Left lung (tissue), 14 donors: ENCODE measurements at places on chromosomes 2 and 18. TPM values are rescaled to one million over a fixed set of nuclear protein-coding genes. Genes with fewer than 3 reads are reported as not detected.

DNA sequence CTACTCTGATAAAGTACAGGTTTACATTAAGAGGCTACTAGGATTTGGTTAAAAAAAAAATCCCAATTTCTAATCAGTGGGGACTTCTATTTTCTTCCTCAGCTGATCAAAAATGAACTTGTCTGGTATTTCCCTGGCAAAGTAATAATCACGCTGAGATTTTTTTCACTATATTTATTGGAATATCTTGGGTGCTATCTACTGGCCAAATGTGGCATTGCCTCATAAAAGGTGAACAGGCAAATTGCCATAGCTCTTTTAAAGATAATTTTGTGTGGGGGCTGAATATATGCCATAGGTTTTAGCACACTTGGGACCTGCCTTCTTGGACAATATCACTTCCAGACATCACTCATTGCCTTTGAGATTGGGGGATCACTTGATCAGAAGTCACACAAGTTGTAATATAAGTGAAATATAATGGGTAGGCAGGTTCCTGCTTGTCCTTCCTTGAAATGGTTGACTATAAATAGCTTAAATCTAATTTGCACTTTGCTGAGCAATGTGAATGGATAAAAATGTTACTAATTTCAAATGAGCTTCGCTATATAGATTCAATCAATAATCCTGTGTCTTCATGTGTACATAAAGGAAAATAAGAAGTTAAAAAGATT, 7.0 kb upstream of the NXPH2 start:
- DNase-seq = no peak

DNA sequence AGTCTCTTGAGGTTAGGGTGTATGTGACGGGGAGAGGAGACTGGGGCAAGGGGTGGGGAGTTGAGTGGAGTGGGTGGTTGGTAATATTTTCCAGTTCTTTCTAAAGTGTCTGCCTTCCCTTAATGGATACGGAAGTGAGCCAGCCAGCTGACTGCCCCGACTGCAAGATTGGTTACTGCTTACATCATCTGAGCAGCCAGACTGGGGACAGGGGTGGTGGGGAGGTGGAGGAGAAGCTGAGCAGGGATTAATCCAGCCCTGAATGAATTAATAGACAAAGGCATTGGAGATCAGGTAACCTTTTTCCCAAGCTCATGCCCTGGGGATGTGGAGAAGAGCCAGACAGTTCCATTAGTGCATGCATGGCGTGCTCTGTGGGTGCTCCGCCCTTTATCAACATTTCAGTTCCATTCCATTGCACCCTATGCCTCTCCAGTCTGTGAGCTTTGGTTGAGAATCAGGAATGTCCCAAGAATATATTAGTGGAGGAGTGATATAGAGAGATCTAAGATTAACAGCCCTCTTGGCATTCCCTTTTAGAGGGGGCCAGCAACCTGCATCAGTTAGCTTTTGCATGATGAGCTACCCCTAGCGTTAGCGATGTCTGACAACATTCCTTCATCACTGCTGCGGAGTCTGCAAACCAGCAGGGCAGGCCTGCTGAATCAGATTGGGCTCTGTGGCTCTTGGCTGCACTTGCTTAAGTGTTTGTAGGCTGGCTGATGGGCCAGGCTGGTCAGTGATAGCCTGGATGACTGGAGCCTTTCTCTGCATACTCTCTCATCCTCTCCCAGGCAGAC, 67.4 kb downstream of the TNP1 start:
- no peak for DNase-seq

DNA sequence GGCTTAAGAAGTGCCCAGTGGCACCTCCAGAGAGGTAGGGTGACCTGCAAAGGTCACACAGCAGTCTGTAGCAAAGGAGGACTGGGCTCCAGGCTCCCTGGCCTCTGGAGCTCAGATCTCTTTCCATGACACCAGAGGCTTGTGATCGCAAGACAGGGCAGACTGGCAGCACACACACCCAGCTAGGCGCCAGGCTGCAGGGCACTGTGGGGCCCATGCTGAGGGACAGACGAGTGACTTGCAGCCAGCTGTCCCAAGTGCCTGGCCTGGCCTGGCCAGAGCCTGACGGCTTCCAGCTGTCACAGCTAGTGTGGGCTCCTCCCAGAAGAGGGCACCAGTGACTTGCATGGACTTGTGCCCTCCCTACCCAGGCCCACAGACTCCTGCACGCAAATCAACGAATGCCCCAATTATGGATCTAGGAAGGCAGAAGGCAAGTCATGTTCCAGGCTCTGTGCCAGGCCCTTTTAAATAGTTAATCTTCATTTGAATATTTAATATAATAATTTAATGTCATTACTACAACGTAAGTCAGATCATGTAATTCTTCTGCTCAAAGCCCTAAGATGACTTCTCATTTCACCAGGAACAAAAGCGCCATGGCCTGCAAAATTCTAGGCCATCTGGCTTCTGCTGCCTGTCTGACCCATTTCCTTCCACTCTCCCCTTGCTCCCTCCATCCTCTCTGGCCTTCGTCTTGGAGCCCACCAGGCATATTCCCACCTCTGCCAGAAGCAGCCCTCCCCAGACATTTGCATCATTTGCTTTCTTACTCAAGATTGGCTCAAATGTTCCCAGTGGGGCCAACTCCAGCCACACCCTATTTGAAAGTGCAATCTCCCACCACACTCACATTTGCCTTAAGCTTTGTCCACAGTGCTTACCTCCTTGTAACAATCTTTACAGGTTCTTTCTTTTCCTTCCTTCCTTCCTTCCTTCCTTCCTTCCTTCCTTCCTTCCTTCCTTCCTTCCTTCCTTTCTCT, 3.7 kb upstream of the SPEG start:
- no peak for DNase-seq

GRCh38 chr2:232296776-232297525, 81.6 kb upstream of the ALPP start:
- DNase-seq = no peak

GRCh38 chr2:172103471-172104272, 972 bp upstream of the DLX2 start:
- DNase-seq = peak; percentile 96

The PAPOLG gene
- total RNA-seq = 16.1 TPM

The LIPG gene
- total RNA-seq = 47.1 TPM

DNA sequence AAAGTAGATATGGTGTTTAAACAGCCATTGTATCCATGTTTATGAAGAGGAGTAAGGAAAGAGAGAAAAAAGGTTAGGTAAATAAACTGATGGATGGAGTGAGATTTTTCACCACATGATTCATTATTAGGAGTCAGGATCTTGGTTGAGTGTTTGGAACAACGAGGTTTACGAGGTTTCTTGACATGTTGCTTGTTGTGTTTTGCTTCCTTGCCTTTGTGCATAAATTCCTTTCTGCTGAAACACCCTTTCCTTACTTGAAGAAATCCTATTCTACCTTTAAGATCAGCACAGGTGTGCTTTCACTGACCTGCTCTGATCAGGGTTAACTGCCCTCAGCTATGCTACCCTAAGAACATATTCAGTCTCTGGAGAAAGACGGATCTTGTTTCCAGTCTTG, 66.6 kb downstream of the EFEMP1 start:
- no peak for DNase-seq

GRCh38 chr2:85999061-85999831, 106.4 kb downstream of the POLR1A start:
- no peak for DNase-seq

The KCNE4 gene
- 2.4 TPM for total RNA-seq

GRCh38 chr2:199471443-199472057, 13.8 kb upstream of the SATB2 start:
- peak; percentile 91 for DNase-seq

- no peak for DNase-seq
Measured at GRCh38 chr2:75986617-75987016, 275.9 kb upstream of the GCFC2 start.

- no peak for DNase-seq
Measured at GRCh38 chr2:69902213-69902922, 8.6 kb downstream of the SNRNP27 start.

- no peak for DNase-seq
Measured at GRCh38 chr2:173955004-173955403, 10.2 kb downstream of the SP3 start.

DNA sequence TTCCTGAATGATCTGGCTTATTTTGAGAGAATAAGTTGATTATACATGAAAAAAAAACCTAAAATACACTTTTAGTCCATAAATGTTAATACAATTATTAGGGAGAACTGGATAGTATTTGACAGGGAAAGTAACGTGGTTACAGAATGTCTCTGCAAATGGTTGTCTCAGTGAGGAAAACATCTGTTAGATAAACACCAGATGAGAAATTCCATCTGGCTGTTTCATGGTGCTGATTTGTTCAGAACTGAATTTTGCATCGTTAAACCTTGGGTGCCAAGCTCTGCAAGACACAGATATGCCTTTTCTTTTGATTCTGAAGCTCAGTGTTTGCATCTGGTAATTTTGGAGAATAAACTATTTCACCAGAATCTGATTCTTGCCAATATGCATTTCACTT, 90.4 kb downstream of the SCN3A start:
- DNase-seq = no peak

The KCNIP3 gene
- 3.2 TPM for total RNA-seq

DNA sequence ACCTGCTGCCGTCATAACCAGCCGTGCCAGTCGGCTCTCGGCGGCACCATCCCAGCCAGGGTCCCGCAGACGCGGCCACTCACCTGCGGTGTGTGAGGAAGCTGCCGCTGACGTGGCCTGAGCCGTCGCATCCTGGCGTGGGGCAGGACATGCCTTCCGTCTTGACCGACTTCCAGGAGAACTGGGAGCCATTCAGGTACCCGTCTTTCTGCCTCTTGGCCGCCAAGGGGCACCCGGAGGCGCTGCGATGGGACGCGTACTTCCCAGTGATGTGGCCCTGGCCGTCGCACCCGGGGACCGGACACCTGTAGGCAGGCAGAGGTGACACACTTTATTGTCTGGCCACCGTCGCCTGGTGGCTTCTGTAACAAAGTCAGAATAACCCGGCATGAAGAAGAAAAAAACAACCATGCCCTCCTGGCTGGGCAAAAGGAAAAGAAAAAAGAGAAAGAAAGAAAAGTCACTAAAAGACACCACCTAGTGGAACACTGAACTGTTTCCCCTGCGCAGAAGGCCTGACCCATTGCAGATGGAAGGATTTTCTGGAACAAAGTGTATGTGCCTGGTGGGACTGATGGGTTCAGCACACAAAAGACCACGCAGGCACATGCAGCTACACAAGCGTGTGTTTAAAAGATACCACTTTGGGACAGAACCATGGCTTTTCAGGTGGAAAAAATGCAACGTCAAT, 94.9 kb upstream of the PXDN start:
- no peak for DNase-seq

GRCh38 chr18:58845928-58846724, 18.6 kb upstream of the ZNF532 start:
- no peak for DNase-seq

DNA sequence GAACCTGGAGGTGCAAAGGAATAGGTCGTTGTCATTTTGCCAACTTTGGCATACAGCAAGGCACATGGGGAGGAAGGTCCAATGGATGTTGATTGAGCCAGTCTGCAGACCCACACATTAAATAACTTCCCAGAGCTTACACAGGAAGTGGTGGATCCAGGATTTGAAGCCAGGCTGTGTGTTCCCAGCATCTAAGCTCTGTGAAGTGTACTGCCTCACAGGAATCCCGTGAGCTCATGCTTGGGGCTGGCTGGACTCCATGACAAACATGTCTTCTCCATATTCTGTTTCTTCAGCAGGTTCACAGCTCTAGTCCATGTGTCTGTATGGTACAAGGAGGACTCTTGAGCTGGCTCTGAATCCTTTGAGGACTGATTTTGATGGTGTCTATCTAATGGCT, 63.9 kb downstream of the KLHL29 start:
- DNase-seq = no peak

GRCh38 chr18:9199681-9200080, 63.1 kb downstream of the ANKRD12 start:
- DNase-seq = no peak

- DNase-seq = no peak
Measured at GRCh38 chr2:86000938-86001312, 104.8 kb downstream of the POLR1A start.

DNA sequence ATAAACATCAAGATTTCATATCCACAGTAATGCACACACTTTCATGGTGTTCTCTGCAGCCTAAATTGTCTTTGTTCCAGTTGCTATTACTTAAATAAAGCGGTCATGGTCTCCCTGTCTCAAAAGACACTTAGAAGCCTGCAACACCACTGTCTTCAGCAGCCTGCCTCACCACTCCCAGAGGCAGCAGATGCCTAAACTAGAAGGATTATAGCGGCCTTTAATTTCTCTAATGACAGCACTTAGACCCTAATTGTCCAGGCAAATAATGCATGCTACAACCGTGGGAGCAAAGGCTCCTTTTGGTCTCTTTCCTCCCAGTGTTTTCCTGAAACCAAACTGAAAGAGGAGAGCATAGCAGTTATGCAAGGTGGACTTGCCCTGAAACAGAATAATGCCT, 248.8 kb upstream of the SLC39A10 start:
- DNase-seq = no peak

The DNAJC10 gene
- total RNA-seq = 163 TPM

DNA sequence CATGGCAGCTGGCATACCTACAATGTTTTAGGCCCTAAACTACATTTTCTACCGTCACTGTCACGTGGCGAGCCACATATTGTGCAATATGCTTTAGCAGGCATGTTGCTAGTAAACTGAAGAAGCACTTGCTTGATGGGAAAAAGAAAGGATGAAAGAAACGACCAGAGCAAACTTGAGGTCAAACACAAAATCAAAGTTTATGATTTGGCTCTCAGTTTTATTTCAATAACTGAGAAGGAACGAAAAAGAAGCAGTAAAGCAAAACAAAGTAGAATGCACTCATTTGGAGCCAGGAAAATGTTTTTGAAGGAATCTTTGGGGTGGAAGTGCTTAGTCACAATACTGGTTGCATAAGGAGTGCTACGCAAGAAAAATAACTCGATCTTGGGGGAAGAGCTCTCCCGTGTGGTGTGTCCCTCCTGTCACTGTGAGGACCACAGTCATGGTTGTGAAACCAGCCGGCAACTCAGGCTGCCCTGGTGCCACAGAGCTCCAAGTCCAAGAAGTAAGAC, 349.8 kb downstream of the RBM43 start:
- DNase-seq = peak; percentile 73

- no peak for DNase-seq
Measured at GRCh38 chr18:22641958-22642357, 224.2 kb upstream of the CTAGE1 start.
